Testis (tissue), 5 donors: ENCODE measurements at places on chromosomes 12 and 14. TPM values are rescaled to one million over a fixed set of nuclear protein-coding genes. Genes with fewer than 3 reads are reported as not detected.

Gene CLEC2A
- total RNA-seq: not detected

DNA sequence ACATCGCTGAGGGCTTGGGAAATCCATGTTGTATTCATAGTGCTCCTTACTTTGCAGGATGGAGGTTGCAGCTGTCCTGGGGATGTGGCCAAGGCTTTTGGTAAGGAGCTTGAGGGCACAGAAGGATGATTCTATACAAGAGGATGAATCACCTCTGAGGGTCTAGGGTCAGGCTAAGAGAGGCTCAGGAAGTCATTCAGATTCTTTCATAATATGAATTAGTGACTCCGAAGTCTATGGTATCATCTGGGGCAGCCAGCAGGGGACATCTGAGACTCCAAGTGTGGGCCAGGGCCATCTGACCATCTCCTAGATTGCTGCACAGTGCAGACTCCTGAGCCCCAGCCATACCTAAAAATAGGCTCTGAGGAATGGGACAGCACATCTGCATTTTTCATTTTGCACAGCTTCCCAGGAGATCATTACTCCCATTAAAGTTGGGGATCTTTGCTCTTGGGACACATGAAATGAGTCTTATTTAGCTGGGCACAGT is 4.8 kb downstream of the GMPR2 start:
- no peak for DNase-seq

GRCh38 chr12:119780786-119781434 is 96.2 kb downstream of the CIT start:
- peak; percentile 67 for DNase-seq

Gene PROX2
- 0.06 TPM for total RNA-seq

Gene SRRM4
- 0.37 TPM for total RNA-seq

GRCh38 chr12:110676171-110676570 is 12.7 kb downstream of the HVCN1 start:
- DNase-seq: no peak

DNA sequence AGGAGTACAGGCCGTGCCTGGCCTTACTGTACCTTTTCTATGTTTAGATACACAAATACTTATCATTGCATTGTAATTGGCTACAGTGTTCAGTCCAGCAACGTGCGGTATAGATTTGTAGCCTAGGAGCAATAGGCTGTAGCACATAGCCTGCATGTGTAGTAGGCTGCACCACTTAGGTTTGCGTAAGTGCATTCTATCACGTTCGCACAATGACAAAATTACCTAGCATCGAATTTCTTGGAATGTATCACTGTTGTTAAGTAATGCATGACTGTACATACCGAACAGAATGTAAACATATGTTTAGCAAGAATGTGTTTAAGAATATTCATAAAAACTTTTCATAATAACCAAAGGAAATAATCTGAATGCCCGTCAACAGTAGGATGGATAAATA is 31.9 kb downstream of the VRTN start:
- DNase-seq: no peak

GRCh38 chr12:25574761-25575160 is 21.7 kb upstream of the LMNTD1 start:
- DNase-seq: no peak

- peak; percentile 78 for DNase-seq
Observed at GRCh38 chr14:101965181-101965544, 790 bp downstream of the DYNC1H1 start.

GRCh38 chr12:11724888-11725311 is 75.4 kb downstream of the ETV6 start:
- DNase-seq: peak; percentile 33

DNA sequence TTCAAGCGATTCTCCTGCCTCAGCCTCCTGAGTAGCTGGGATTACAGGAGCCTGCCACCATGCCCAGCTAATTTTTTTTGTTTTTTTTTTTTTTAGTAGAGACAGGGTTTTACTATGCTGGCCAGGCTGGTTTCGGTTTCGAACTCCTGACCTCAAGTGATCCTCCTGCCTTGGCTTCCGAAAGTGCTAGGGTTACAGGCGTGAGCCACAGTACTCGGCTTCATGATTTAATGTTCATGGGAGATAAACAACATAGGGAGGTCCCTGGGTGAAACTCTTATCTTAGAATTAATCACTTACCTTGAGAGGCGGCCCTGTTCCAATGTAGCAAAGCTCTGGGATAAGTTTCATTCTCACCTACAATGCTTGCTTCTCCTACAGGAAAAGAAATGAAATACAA is 48.3 kb downstream of the SEL1L start:
- DNase-seq: no peak

DNA sequence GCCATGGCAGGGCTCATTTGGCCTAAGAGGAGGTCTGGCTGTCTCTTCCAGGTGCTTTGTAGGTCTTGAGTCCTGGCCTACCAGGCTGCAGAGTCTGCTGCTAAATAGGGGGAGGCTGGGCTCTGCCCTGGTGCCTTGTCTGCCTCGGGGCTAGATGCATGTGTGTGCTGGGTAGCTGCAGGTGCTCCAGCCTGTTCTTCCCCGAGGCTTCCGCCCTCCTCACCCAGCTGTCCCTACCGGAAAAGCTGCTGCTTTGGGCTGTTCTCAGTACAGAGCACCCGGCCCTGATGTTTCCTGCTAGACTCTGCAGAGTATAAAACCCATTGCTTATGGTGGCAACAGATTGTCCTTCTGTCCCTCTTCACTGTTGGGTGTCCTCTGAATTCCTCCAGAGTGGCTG is 37.7 kb downstream of the RAB35 start:
- no peak for DNase-seq

Gene CCDC175
- 9.8 TPM for total RNA-seq

DNA sequence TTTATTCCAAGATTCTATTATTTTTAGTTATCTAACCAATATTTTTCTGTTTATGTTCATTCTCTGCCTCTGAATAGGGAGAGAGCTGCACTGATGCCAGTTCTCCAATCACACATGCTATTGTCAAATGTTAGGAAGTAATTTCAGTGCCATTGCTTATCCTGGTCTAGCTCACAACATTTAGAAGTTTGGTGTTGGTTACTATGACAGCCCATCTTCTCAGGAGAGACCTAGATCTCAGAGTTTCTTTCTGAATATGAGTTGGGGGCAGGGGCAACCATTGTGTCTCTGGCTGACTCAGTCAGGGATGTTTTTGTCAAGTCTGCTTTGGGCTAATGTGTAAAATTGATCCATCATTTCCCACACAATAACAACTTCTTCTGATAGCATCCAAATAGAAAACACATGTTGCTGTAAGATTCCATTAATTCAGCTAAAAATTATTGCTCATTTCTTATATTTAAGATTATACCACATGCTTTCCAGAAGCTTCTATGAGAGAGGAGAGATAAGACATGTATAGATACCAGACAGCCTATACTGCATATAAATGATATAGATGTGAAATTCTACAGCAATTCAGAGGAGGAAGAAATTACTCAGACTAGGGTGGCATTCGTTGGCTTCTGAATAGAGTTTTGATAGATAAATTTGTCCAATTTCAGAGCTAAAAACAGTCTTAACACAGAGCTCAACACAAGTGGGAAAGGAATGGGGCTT is 64.8 kb downstream of the DACT1 start:
- DNase-seq: no peak

Gene BRAP
- total RNA-seq: 71.4 TPM

- peak; percentile 50 for DNase-seq
Observed at GRCh38 chr12:8081251-8081920, 688 bp upstream of the NECAP1 start.

DNA sequence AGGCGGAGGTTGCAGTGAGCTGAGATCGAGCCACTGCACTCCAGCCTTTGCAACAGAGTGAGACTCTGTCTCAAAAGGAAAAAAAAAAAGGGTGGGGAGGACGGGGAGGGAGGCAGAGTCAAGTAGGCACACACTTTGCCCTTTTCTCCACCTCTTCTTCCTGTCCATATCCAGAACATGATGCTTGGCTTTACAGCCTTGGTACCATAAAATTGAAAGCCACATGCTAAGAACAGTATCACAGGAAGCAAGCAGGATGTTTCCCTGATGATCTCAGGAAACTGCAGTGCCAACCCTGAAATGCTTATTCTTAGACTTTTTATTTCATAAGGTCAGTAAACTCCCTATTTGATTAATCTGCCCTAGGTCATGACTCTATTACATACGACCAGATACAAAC is 32.5 kb upstream of the YAF2 start:
- DNase-seq: no peak

Gene SERPINA4
- 0.19 TPM for total RNA-seq

Gene STK38L
- total RNA-seq: 43.1 TPM

DNA sequence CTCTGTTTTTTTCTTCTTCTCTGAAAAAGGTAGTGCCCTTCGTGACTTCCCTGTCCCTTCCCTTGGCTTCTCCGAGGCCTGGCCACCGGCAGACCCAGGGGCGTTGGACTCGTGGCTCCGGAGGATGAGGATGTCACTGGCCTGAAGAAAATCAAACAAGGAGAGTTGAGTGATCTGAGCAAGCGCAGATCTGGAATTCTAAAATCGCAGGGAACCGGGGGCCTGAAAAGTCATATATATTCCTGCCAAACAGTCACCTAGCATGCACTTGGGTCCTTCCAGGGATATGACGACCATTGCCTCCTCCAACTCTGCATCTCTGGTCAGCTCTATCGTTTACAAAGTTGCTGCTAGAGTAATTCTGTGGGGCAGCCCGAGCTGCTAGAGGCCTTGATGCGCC is 5.2 kb upstream of the PNMA1 start:
- DNase-seq: no peak

Gene GLT1D1
- total RNA-seq: 10.0 TPM

Gene POTEM
- total RNA-seq: 45.0 TPM

Gene RNASE2
- total RNA-seq: not detected

DNA sequence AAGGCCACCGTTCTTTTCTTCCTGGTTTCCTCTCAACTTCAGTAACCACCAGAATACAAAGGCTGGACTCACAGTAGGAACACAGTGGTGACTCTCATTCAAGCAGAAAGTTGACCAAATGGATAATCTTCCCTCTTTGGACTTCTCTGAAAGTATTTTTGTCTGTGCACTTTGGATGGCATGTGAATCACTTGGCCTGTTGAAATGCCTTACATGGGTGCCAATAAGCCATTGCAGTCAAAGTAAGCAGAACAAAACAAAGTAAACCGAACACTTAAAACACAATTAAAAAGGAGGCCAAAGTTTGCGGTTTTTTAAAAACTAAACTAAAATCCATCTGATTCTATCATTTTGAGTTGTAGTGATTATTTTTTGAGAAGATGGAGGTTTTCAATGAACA is 370.1 kb upstream of the DDHD1 start:
- no peak for DNase-seq

DNA sequence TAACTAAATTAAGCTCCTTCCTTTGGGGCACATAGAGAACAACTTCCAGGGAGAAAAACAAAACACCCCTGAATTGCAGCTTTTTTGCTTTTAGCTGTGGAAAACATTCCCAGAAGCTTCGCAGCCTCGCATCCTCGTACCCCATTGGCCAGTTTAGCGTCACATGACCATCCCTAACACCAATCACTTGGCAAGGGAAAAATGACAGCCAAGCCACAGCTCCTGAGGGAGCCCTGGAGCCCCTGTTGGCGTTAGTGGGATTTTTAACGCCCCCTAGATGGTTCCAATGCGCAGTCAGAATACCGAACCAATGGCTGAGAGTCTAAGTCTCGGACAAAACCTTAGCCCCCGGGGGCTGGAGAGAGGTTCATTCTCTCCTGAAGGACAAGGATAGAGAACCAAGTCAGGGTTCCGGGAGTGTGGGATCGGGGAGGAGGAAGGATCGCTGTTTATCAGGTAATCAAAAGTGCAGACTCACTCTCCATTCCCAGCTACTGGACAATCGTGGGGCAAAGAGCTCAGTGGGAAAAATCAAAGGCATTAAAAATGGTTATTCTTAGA is 135.6 kb upstream of the HIF1A start:
- peak; percentile 62 for DNase-seq

Gene ST8SIA1
- total RNA-seq: 13.6 TPM

DNA sequence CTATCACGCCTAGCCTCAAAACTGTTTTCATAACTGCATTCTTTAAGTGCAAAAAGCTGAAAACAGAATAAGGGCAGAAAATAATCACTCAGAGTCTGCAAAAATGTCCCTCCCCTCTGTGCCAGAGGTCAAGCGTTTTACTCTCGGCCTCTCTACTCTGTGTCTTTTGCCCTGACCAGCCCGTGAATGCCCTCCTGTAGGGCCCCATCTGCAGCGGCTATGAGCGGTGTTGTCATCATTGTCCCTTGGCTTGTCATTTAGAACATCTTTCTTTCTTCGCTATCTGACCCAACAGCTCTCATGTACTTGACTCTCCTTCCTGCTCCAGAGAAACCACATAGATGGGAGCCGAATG is 21.7 kb downstream of the ELK3 start:
- DNase-seq: peak; percentile 12
